ENCODE measurements at places on chromosomes 12 and 14. TPM values are rescaled to one million over a fixed set of nuclear protein-coding genes. Genes with fewer than 3 reads are reported as not detected.

DNA sequence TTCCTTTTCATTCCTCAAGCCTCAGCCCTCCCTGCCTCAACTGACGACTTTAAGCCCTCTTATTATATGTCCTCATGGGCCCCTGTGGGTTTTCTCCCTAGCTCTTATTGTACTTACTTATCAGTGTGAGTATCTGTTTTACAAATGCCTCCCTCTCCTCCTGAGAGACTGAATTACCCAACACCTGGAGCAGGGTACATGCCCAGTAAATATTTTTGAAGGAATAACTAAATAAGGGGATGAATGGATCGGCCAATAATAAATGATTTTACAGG lies 95.8 kb upstream of the SLC35F4 start:
- no peaks in the 10 kb centered on the region for H3K36me3 ChIP-seq
- no peaks in the 10 kb centered on the region for H3K27me3 ChIP-seq
- H3K4me1 ChIP-seq, result peaks cover 4% of the 10 kb centered on the region
- no peak overlapping the region for H3K27ac ChIP-seq
- H3K4me3 ChIP-seq, result no peak overlapping the region

GRCh38 chr12:98821866-98822265 lies 176.8 kb downstream of the APAF1 start:
- H3K4me1 ChIP-seq, result peaks cover 7% of the 10 kb centered on the region
- H3K27me3 ChIP-seq, result peaks cover 8% of the 10 kb centered on the region
- no peak overlapping the region for H3K27ac ChIP-seq
- H3K36me3 ChIP-seq, result no peaks in the 10 kb centered on the region
- DNase-seq, result no peak

DNA sequence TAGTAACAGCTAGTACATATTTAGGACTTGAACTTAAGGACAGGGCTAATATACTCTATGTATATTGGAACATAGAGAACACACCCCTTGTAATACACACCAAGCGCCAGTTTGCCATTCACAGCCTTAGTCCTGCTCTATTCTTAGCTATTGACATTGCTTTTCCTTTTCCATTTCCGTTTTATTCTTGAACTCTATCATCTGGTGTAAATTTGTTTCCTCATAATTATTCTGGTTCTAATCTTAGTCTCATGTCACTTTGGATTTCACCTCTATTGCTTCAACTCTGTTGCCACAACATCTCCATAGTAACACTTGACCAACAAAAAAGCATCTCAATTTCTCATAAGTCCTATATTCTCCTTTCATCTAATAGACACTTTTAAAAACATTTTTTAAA lies 225.7 kb downstream of the PHLDA1 start:
- DNase-seq, result no peak
- no peaks in the 10 kb centered on the region for H3K4me1 ChIP-seq
- H3K27ac ChIP-seq, result no peak overlapping the region

Gene GSC
- polyA plus RNA-seq, result not detected

Gene C1QL4
- polyA plus RNA-seq, result not detected

Gene CCDC177
- polyA plus RNA-seq, result not detected

All from heart left ventricle (tissue), 16 donors.